Activated CD4-positive, alpha-beta T cell treated with anti-CD3 and anti-CD28 coated beads for 24 hours (primary cell): ENCODE measurements at places on chromosomes 6 and 20.

DNA sequence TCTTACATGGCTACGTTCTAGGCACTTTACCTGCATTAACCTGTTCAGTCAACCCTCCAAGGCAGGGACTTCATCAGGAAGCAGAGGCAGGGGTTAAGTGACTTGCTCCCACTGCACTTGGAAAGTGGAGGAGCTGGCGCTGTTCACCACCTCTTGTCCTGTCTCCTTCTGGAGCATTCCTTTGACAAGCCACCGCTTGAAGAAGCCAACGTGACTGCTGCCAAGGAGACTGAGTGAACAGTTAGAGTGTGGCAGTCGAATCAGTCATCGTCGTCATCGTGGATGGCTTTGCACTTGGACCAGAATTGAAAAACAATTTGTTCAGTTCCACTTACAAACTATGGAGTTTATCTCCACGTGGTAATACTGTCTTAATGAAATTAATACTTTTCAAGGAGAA lies 60.9 kb downstream of the TULP4 start:
- no peak for DNase-seq

- no peak for DNase-seq
These were observed 61.3 kb downstream of the ZDHHC14 start for GRCh38 chr6:157442291-157442690.

- DNase-seq: no peak
These were observed 11.2 kb downstream of the AARS2 start for GRCh38 chr6:44301782-44302564.

DNA sequence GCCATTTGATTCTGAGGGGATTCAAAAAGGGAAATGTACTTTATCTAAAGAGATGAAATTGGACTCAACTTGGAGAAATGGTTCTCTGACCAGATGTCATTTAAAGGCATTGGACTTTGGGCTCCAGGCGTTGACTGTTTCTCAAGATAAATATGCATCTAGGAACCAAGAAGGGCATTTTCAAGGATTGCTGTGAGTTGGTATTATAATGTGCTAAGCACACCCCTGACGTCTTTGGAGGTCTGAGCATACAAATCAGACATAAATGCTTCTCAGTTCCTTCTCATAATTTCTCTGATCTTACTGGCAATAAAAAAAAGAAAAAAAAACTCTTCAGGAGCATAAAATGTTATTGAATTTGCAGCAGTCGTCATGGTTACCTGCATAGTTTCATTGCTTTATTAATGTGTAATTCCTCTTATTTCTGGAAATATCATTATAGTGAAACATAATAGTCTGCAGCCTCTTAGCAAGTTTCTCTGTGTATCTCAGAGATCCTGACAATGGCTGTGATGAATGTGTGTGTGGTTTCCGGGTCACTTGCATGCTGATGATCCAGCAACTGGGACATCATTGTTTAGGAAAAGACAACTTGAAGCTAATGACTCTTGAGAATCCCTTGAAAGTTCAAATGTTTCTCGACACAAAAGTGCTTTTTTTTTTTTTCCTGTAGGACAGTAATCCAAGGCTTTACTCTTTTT lies 136.0 kb downstream of the AIG1 start:
- DNase-seq: no peak

GRCh38 chr6:10979603-10980002 lies 64.5 kb downstream of the ELOVL2 start:
- DNase-seq: no peak
